ENCODE measurements at places on chromosomes 7 and 10.
A peak's percentile ranks its signal among the peaks of the same experiment; 100 is the strongest.

- DNase-seq: no peak
Measured at GRCh38 chr10:14678637-14679036, 96.1 kb downstream of the FAM107B start.

DNA sequence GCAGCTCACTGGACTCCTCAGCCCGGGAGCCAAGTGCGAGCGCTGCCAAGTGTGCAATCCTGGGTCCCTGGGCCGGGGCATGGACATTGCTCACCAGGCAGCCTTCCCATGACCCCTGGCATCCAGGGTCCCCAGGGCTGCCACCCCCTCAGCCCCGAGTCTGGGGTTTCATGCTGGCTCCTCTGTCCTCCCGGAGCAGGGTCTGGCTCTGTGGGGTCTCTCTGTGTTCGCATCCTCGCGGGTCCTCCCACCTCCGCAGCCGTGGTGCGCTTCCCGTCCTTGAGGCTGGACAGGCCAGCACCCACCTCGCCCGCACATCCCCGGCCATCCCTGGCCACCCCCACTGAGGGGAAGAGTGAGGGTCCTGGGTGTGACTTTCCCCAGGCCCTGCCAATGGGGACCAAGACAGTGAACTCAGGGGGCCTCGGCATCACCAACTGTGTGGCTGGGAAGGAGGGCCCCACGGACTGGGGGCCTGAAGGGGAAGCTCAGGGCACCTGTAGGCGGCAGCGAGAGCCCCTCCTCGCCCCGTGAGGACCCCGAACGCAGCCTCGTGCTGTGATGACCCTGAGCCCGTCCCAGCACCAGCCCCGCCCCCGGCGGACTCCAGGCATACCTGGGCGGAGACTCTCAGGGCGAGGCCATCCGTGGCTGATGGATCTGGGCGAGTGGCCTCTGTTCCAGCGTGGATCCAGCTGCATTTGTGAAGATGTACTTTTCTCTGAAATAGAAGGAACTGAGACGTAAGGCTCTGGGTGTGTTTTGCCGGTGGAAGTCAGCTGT lies 50.3 kb upstream of the CFAP46 start:
- DNase-seq: no peak

DNA sequence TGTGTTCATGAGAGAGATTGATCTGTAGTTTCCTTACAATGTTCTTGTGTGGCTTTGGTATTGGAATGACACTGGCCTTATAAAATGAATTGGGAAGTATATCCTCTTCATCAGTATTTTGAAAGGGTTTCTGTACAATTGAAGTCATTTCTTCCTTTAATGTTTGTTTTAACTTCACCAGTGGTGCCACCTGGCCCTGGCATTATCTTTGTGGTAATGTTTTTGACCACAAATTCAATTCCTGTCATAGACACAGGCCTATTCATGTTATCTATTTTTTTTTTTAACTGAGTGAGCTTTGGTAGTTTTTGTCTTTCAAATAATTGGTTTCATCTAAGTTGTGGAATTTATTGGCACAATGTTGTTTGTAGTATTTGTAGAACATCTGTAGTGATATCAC lies 127.7 kb downstream of the CDK14 start:
- no peak for DNase-seq

DNA sequence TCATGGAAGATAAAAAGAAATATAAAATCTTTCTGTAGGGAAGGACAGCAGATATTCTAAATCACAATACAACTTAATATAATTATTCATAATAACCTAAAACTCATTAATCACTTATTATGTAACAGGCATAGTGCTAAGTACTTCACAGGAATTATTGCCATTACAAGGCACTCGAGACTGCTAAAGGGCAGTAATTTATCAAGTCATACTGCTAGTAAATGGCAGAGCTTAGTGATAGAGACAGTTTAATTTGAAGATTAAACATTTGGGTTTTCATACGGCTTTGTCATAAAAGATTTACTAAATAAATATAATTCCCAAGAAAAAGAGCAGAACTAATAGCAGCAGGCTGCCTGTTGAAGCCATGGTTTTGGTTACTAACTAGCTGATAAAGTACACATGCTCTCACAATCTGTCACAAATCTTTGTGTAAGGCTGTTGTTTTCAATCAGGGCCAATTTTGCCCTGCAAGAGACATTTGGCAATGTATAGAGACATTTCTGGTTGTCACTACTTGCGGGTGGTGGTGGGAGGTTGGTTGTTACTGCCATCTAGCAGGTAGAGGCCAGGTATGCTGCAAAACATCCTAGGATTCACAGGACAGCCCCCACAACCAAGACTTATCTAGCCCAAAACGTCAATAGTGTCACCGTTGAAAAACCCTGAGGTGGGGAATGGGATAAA lies 233.3 kb upstream of the CACNA2D1 start:
- no peak for DNase-seq

- DNase-seq: no peak
Measured at GRCh38 chr7:34165466-34165865, 260.1 kb downstream of the BMPER start.

GRCh38 chr7:55463686-55464262 lies 98.6 kb downstream of the LANCL2 start:
- no peak for DNase-seq

DNA sequence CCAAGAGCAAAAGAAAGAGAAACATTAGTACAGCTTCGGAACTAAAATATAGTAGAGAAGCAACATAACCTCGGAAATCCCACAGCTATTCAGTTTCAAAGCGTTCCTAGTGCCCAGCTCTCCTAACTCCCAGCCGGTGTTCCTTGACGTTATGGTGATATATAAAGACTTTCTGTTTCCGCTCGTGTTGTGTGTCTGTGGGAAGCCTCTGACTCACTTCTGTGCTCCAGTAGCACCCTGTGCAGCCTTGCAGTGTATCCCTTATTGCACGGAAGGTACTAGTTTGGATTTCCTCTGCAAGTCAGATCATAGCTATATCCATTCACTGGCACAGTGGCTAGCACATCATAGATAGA lies 535 bp downstream of the ASAH2B start:
- DNase-seq: peak; percentile 63

DNA sequence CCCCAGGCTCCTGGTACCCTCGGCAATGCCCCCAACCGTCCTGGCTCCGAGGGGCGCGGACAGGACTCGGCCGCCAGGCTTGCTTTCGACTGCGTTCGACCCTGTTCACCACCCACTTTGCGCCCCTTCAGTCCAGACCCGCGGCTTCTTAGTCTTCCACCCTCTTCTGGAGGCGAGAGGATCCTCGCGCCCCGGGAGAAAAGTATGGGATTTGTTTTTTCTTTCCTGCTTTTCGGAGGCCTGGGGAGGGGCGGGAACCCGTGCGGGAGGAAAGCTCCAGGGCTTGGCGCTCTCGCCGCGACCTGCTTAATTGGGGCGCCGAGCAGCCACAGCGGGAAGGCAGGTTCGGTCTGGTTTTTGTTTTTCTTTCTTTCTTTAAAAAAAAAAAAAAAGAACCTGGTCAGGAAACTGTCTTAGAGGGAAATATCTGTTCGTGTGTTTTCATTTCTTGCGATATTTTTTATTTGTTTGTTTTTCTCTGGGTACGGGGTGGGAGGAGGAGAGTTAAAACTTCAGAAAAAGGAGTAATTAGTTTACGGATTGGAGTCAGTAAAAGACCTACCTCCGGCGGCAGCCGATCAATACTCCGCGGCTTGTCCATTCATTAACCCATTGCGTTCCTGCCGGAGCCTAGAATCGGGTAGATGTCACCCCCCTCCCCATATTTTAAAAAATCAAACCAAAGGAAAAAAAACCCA lies 1.6 kb downstream of the EMX2 start:
- no peak for DNase-seq

- DNase-seq: peak; percentile 66
Measured at GRCh38 chr10:6141296-6142151, 52.7 kb downstream of the RBM17 start.

DNA sequence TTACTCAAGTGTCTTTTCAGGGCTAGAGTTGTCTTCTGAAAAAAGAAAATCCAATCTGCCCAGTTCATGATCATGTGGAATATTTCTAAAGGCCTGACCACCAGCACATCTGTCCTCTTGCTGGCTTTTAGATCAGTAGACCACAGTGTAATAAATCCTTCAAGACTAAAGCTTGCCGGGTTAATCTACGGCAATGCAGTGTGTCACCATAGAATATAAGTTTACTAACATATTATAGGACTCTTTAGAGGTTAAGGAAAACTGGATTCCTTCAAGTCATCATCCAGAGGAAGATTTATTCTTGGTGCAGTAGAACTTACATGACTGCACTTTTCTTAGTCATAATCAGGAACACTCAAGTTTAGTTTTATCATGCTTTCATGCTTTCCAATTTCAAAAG lies 349.5 kb downstream of the SEMA3D start:
- DNase-seq: no peak

GRCh38 chr10:2777666-2778355 lies 289.5 kb upstream of the PFKP start:
- DNase-seq: no peak

GRCh38 chr10:22476601-22477321 lies 131.5 kb downstream of the SPAG6 start:
- DNase-seq: no peak

DNA sequence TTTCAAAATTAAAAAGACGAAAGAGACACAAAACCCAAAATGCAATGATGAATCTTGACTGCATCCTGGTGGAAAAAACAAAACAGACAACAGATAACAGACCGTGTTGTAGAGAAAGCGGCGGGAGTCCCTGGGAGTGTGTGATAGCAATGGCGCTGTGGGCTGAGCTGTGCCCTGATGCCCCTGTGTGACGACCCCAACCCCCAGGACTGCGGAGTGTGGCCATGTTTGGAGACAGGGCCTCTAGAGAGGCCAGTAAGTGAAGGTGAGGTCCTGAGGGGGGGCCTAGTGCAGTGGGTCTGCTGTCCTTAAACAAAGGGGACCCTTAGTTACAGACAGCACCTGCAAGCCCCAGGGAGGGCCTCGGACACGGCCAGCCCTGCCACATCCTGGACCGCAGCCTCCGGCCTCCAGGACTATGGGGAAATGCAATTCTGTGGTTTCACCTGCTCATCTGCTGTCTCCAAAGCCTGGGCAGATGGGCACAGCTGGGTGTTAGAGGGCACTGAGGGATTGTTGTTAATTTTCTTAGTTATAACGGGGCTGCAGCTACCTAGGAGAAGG lies 277.7 kb downstream of the DNAJB6 start:
- no peak for DNase-seq

DNA sequence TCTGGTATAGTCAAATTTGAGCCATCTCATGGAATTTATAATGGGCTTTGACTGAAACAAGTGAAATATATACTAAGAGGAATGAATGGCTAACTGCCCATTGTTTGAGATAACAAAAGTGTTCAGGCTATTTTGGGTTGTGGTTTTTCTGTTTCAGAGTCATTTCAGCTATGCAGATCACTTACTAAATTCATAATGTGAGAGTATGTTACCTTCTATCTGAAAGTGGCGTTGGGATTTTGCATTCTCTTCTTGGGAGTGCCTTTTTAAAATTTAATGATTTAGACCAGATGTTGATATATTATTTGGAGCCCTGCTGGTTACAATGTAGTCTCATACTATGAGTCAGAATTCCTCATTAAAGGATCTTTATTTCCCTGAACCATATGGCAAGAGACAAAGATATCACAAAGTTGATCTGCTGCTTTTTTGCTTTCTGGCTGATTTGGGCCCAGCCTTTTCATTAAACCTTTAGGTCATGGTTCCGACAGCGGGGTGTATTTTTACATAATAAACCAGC lies 10.4 kb downstream of the VCL start:
- no peak for DNase-seq

- DNase-seq: peak; percentile 42
Measured at GRCh38 chr7:131431289-131431688, 103.6 kb downstream of the MKLN1 start.

- DNase-seq: no peak
Measured at GRCh38 chr7:128389618-128390329, 20.0 kb downstream of the IMPDH1 start.

DNA sequence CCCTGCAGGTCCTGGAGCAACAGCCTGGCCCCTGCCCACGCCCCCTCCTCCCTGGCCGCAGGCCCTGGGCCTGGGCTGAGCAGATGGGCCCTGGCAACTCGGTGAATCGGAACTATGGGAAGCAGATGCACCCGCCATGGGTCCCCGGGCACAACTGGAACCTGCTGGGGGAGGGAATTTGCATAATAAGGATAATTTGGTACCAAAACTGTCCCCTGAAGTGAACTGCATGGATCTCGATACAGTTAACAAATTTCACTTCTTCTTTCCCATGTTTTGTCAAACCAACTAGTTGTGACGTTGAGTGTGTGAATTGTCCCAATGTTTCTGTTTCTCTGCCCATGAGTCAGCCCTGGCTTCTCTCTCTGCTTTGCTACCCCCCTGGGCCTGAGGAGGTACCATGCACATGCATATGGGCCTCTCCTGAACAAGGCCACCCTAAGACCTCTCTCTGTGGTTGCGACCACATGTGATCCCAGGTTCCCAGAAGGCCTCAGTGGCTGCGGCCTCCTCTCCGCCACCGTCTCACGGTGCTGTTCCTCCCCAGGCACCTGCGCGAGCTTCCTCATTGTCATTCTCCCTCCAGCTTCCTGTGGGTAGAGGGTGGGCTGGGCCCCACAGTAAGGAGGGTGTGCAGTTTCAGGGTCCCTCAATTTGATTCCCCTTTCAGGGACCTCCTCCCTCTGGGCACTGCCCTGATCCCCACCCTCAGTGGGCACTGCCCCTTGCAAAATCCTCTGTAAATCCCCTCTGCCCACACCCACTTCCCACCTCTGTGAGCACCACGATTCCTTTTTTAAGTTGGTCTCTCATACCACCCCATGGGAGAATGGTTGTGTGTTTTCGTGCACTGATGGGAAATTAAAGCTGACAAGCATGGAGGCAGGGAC lies 40.0 kb downstream of the FIGNL1 start:
- no peak for DNase-seq

Measured in tibial artery (tissue), 4 donors.